Activated CD8-positive, alpha-beta memory T cell treated with anti-CD3 and anti-CD28 coated beads, Interleukin-2, amount 10 ng/mL, durations not matched to agents 7 days and 5 days (primary cell): ENCODE measurements at places on chromosomes 3 and 15. TPM values are rescaled to one million over a fixed set of nuclear protein-coding genes. Genes with fewer than 3 reads are reported as not detected.

GRCh38 chr3:106380232-106380631 lies 511.4 kb upstream of the CBLB start:
- DNase-seq = no peak

GRCh38 chr3:15405448-15406050 lies 21.8 kb downstream of the METTL6 start:
- no peak for DNase-seq

DNA sequence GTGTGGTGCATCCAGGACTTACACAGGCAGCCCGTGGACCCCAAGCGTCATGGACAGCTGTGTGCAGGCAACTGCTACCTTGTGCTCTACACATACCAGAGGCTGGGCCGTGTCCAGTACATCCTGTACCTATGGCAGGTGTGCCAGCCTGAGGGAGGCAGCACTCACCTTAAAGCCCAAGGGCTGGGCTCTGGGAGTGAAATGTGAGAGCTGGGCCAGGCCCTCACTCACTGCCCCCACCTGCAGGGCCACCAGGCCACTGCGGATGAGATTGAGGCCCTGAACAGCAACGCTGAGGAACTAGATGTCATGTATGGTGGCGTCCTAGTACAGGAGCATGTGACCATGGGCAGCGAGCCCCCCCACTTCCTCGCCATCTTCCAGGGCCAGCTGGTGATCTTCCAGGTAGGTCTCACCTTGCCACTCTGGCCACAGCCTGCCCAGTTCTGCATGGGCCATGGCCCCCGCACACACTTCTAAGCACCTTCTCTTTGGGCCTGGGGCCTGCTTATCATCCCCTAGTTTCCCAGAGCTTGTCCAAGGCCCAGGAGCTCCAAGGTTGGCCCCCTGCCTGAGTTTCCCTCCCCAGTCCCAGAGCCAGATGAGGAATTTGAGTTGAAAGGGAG lies 11.0 kb downstream of the VILL start:
- DNase-seq = no peak

DNA sequence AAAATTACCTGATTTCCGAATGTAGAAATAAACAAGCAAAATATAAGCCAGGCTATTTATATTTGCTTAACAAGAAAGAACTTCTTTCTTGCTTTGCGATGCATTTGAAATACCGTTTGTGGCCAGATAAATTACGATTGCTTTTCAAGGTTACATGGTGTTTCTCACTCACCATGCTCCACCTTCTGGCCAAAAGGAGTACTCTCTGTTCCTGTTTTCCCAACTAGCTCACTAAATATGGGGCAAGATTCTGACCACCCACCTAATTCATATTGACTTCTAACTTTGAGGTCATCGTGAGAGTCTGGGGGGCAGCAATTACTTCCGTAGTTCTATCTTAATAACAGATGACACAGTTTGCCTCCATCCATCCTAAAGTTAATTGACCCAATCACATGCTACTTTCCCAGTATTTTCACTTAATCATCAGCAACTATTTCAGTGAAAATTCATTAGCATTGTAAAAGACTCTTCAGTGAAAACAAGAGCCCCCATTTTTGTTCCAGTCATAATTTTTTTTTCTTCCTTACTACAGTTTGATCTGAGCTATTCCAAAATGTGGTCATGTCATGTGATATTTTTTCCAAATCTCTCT lies 25.9 kb downstream of the ACP3 start:
- no peak for DNase-seq

GRCh38 chr3:137065381-137065780 lies 107.6 kb downstream of the IL20RB start:
- no peak for DNase-seq

DNA sequence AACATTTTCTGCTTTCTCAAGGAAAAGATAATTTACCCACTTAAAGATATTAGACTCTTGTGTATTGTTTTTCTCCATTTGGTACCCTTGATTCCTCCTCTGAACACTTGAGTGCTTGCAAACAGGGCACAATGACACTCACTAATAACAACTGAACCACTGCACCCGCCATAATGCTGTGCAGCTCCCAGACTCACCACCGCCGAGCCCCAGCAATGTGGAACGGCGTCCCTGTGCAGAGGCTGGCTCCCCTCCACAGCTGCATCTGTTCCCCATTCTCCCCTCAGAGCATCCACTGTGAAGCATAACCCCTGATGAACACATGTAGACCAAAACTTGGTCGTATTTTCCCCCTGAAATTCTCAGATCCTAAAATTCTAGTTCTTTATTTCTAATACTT lies 276.2 kb upstream of the PLSCR5 start:
- no peak for DNase-seq

DNA sequence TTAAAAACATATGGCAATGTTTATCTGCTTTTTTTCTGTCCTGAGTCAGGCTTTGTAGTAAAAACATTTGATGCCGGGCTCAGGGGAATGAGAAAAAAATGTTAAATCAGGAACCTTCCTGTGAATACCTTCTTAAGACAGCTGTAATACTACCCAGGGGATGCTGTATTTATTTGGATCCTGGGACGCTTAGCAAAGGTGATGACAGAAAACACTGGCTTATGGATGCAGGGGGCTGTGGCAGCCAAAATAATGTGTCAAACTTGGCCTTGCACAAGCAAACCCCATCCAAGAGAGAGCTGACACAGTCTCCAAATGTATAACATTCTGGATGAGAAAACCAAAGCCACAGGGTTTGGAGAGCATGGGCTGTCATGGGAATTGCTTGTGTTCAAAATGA lies 438.2 kb upstream of the PROK2 start:
- no peak for DNase-seq

- no peak for DNase-seq
Observed at GRCh38 chr3:119676020-119676419, 1.2 kb downstream of the COX17 start.

- DNase-seq = no peak
Observed at GRCh38 chr3:71026634-71027578, 556.6 kb downstream of the FOXP1 start.

GRCh38 chr3:168532135-168532534 lies 436.4 kb upstream of the GOLIM4 start:
- DNase-seq = no peak

ACTR8 gene
- 42.2 TPM for total RNA-seq

PGBD4 gene
- total RNA-seq = 3.8 TPM

DNA sequence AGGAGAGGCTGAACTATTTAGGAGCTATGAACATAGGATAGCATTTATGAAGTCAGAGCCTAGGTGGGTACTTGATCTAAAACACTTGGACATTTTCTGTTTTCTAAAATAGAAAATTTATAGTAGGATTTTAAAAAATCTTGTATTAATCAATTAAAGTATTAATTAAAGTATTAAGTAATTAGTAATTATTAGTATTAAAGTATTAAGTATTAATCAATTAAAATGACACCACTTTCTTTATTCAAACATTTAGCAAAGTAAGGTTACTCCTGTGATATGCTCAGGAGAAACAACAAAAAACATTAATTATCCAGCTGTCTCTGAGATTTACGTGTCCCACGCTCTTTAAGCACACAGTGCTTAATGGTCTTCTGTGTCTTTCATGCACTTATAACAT lies 32.2 kb downstream of the CHCHD4 start:
- no peak for DNase-seq

CTXN2 gene
- total RNA-seq = not detected
